ENCODE measurements at places on chromosomes 12 and 14. TPM values are rescaled to one million over a fixed set of nuclear protein-coding genes. Genes with fewer than 3 reads are reported as not detected.

- DNase-seq: no peak
These were observed 4.0 kb downstream of the MAPKAPK5 start for GRCh38 chr12:111846016-111846415.

GRCh38 chr14:24280797-24281460 is 9.5 kb upstream of the RABGGTA start:
- no peak for DNase-seq

DNA sequence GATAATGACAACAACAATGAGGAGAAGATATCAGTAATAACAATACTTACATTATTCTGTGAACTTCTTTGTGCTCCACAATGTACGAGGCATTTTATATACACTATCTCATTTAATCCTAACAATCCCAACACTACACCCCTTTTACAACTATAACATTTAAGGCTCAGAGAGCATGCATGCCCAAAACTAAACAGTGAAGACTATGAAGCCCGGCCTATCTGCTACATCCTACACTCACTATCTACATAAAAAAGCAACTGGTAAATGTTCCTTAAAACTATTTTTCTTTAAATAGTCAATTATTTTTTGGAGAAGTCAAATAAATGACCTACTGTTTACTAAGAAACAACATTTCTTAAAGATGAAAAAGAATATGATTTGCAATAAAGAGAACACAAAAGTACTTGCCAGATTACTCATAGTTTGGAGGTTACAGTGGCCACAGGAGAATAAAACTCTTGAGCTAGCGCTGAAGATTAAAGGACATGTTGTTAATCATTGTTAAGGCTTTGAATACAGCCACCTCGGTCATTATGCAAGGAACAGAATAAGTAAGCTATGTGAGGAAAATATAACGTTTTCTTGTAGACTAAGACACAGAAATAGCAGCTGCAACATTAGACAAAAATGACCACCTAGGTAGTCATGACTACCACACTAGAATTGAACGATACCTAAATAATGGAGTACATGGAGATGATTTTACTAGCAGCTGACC is 56.7 kb downstream of the EPS8 start:
- DNase-seq: no peak

OTX2 gene
- 0.84 TPM for total RNA-seq

All from neural crest cell (in vitro differentiated cells).